ENCODE measurements at places on chromosomes 5 and 9.
A peak's percentile ranks its signal among the peaks of the same experiment; 100 is the strongest.

DNA sequence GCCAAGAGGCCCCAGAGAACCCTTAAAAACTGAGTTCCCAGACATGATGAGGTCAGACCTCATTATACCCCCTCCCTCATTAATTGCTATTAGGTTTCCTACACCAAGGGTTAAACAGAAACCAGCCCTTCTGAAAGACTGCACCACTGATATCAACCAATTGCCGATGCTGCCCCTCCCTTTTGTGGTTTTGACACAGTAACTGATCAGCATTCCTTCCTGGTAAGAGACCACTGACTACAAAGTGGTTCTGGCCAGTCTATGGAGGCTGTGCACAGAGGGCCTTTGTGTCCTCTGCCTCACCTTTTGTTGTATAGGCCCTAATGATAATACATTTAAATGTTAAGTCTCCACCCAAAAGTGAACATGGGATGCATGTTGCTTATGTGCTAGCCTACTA lies 201.5 kb downstream of the FRMD3 start:
- DNase-seq, result no peak

- no peak for DNase-seq
These were observed 6.2 kb downstream of the ZFYVE16 start for GRCh38 chr5:80414113-80414512.

- no peak for DNase-seq
These were observed 770.2 kb upstream of the FAM174A start for GRCh38 chr5:99765011-99765410.

GRCh38 chr5:8908055-8908683 lies 637.7 kb downstream of the SEMA5A start:
- DNase-seq, result peak; percentile 26

DNA sequence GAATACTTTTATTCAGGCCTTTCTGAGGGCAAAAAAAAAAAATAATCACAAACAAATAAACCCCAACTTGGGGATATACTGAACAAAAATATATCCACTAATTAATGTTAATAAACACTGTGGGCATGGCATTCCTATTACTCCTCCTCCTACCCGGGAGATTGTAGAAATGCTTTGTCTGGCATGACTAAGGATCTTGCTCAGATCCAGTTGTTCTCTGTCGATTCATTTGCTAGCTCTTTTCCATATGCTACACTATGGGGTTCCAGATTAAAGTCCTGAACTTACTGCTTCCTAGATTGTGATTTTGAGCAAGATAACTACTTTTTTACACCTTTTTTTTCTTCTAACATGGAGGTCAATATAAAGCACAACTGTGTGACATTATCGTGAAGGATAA lies 102.2 kb upstream of the PRR16 start:
- DNase-seq, result no peak

GRCh38 chr9:78568774-78569173 lies 271.8 kb downstream of the PSAT1 start:
- DNase-seq, result no peak

DNA sequence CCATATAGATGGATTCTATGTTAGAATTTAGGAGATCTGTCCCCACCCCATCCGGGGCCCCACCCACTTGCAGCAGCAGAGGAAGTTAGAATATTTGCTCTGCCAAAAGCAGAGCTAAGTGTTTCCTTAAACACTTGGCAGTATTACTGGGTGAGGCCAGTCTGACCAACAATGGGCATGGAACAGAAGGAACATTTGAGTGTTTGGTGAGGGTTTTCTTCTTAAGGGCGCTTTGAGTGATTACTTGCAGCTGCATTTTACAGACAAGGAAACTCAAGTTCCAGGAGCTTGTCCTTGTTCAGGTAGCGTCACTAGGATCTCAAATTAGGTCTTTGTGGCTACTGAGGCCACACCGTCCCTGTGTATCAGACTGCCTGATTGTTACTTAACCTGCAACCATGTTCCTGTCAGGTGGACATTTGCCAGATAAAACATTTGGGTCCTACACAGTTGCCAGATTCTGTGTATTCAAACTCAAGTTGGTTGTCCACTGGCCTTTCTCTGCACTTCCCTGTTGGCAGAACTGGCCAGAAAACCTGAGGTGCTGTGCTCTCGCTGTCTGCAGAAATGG lies 59.3 kb downstream of the SLC46A2 start:
- DNase-seq, result no peak
